ENCODE measurements at places on chromosomes 3 and 15.

DNA sequence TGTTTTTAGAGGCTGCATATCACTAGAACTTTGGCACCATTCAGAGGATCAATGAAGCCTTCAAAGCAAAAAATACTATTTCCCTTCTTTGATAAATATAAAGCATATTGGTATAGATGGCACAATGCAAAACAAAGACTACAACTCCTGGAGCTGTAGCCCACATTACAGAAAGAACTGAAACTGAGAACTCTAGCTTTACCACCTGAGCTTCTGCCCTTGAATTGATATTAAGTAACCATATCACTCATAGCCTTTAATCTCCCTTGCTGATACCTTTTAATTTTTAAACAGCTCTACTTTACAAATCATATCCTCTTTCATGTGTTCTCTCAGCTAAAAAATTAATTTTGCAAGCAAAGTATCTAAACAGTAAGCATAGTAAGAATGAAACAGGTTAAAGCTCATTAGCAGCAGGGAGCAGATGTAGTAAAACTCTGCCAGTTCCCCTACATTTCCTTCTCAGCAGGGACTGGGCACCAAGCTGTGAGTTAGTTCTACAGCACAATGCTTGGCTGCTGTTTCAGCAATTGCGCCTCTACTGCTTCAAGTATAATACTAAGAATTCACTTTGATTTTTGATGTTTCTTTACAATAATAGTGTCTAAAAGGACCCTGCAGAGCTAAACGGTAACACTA is 97.9 kb upstream of the NANOGP8 start:
- peak; percentile 9 for DNase-seq

GRCh38 chr3:54146506-54147239 is 24.3 kb downstream of the CACNA2D3 start:
- DNase-seq, result peak; percentile 17

DNA sequence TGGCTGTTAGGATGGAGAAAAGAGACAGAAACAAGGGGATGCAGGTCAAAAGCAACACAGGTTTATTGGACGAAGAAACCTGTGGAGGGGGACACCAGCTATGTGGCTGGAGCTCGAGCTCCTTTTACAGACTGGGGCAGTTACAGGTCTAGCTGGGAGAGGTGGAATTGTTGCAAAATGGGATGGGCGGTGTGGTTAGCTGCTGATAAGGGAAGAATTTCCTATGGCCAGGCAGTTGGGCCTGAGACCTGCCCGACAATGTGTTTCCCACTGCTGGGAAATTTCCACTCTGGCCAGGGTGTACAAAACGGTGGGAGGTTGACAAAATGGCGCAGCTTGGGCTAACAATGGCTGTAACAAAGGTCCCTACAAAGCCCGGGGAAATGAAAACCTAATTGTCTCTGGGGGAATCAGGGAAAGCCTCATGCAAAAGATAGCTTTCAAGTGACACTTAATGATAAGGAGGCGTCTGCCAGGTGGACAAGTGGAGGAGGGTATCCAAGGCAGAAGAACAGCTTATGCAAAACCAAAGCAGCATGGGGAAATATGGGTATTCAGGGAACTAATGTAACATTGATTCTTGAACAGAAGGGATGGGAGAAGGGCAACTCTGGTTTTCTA is 137.4 kb upstream of the SGO1 start:
- DNase-seq, result no peak

- peak; percentile 84 for DNase-seq
Observed at GRCh38 chr3:128993461-128994172, at the start of gene CFAP92. TSS of gene CFAP92 (minus strand) at chr3:128994076. CDS start at chr3:128993304, 772 bp downstream.

- DNase-seq, result no peak
Observed at GRCh38 chr3:128559486-128560225, 66.7 kb upstream of the GATA2 start.

DNA sequence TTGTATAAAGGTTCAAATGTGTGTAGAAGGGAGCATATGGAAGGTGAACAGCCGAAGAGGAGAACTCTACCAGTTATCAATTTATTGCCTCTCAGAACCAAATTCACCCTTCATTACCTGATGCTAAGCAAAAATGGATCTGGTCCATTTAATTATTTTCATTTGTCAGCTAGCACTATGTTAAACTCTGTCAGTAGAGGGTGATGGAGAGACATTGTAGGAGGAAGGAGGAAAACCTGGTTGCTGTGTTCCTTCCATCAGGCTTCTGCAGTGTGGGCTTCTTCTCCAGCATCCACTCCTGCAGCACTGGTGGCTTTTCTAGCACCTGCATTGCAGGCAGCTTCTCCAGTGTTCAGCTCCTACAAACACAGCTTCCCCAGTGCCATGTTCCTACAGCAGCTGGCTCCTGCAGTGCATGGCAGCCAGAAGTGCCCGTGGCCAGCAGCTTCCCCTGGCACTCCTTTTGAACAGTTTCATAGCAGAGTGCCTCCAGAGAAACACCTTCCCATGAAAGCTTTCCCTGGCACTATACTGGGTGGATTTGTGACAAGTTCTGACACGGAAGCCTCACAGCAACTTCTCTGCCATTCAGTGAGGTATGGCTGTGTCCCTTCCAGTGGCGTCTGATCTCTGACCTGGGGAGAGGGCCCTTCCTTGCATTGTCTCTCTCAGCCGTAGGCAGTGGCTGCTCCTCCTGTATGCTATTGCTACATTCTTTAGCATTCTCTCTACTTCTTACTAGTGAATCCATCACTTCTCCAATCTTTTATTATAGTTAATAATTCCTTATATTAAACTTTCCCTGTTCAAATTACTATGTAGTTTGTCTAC is 14.6 kb upstream of the IL17RD start:
- DNase-seq, result no peak

Data from GM06990 (cell line).